ENCODE measurements at places on chromosomes 2 and 18.

DNA sequence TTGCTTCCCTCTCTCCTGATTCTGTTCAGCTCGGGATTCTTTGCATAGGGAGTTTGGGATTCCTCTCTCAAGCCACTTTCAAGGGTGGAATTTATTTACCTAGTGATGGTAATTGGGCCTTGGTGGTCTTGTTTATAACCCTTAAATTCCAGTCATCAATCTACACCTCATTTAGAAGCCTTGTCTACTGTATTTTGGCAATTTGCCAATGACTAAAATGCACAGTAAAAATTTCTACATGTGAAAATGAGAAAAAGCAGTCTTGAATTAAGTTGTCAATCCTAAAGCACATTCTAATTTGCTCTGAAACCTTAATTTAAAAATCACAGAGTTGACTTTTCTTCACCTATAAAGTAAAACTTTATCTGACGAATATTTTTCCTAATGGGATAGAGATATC, 749.2 kb upstream of the CRIM1 start:
- no peak for DNase-seq

DNA sequence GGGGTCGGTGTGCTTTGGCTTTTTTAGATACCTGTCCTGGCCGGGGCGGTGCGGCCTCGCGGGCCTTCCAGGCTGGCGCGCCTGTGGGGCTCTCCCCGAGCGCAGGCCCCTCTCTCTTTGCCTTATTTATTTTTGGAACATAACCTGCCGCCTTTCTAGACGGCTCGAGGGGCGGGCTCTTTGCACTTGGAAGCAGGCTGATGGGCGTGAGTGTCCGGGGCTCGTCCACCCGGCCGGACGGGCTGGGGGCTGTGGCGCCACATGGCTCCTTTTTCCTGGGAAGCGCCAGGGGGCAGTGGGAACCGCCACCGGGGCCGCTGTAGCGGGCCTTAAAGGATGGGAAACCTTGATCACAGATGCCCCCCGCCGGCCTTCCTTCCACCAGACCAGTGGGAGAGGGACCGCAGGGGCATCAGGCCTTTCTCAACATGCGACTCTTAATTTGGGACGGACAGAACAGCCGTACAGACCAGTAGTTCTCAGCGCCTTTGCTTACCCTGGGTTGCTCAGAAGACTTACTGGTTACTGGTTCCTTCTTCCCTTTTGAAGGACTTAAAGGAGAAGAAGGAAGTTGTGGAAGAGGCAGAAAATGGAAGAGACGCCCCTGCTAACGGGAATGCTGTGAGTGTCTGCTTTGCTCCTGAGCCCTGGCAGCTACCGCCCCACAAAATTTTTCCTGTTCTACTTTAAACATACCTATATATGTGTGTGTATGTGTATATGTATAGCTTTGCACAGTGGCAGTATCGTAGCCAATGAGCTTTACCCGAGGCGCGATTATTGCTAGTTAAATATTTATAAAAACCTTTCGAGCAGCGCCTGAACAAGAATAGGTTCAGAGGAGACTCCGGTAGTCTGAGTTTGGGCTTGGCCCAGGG, 2.7 kb downstream of the PTMA start:
- no peak for DNase-seq

DNA sequence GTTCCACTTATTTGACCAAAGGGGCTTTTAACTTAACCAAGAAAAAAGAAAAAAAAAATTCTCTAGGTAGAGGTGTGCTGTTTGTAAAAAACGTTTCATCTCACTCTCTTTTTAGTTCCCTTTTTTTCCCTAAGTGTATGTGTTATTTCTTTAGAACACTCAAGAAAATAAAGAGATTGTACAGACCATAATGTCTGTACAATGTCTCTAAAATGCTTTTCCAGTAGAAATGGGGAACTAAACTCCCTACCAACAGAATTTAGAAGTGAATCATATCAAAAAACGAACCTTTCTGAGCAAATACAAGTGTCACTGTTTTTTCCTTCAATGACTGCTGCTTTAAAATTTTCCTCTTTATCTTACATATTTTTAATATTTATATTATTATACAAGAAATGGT, 72.0 kb downstream of the CDH7 start:
- DNase-seq = no peak

- no peak for DNase-seq
These were observed 56.7 kb downstream of the MAPK4 start for GRCh38 chr18:50616484-50617048.

DNA sequence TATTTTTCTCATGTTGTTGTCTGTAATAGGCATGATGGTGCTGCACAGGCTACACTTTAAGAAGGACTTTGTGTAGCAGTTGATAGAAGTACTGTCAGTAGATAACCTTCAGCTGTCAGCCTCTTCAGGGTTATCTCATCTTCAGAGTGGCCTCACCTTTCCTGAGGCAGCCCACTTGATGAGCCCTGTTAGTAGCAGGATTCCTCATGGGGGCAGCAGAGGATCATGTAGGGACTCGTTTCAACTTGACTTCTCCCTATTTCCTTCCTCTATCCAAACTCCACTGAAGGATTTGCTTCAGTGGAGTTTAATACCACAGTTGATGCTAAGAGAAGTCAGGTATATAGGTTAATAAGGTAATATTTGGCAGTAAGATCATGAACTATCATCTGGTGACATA, 530.3 kb upstream of the FSIP2 start:
- DNase-seq = no peak

- no peak for DNase-seq
These were observed 11.9 kb downstream of the IL18R1 start for GRCh38 chr2:102367331-102367971.

- DNase-seq = no peak
These were observed 66.6 kb downstream of the ITGA4 start for GRCh38 chr2:181523756-181524155.

- DNase-seq = no peak
These were observed 33.9 kb downstream of the ADCY3 start for GRCh38 chr2:24886126-24886501.

DNA sequence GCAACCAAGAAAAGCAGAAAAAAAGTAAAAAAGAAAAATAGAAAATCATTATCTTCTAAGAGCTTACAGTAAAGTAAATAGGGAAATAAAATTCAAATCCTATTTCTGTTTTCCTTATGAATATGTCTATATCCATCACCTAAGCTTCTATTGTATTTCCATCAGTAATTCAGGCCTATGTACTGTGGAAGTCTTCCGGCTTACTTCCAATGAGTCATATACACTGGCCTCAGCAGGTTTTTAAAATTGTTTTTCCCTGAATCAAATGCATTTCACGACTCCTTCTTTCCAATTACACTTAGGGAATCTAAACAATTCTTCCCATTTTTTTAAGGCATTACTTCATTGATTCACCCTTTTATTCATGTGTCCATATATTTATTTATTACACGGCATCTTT, 164.7 kb downstream of the CCDC102B start:
- no peak for DNase-seq

GRCh38 chr2:195501746-195502145, 155.3 kb upstream of the SLC39A10 start:
- DNase-seq = no peak

GRCh38 chr2:159090514-159091201, 122.2 kb downstream of the TANC1 start:
- DNase-seq = no peak

GRCh38 chr2:72745679-72746368, 80.0 kb downstream of the EXOC6B start:
- no peak for DNase-seq

DNA sequence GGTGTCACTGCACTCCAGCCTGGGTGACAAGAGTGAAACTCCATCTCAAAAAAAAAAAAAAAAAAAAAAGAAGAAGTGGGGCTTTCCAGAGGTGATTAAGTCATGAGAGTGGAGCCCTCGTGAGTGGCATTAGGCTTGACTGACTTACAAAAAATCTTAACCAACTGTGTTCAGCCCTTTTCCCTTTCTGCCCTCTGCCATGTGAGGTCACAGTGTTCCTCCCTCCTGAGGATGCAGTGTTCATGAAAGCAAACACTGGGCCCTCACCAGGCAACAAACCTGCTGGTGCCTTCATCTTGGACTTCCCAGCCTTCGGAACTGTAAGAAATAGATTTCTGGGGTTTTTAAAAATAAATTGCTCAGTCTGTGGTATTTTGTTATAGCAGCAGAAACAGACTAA, 37.0 kb upstream of the METTL21A start:
- no peak for DNase-seq

GRCh38 chr2:191790737-191791136, 56.2 kb downstream of the CAVIN2 start:
- no peak for DNase-seq

- no peak for DNase-seq
These were observed 175.6 kb upstream of the ZFP36L2 start for GRCh38 chr2:43402002-43402401.

GRCh38 chr2:42211291-42211690, 42.1 kb downstream of the EML4 start:
- DNase-seq = no peak

- no peak for DNase-seq
These were observed 22.0 kb downstream of the SAG start for GRCh38 chr2:233329489-233330135.

DNA sequence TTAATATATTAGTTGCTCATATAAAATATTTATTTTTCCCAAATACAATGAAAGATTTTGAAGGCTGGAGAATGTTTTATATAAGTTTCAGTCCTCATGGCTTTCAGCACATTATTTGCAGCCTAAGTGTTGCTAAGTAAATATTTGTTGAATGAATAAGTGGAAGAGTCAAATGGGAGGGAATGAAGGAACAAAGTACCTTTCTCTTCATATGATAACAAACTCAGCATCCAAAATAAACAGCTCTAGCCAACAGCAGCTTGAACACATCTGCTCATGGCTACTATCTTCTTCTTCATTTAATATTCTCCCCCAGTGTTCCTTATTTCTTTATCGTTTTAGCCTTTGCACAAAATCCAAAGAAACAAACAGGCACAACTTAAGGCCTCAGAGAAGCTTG, 385.2 kb upstream of the PIK3C3 start:
- no peak for DNase-seq

DNA sequence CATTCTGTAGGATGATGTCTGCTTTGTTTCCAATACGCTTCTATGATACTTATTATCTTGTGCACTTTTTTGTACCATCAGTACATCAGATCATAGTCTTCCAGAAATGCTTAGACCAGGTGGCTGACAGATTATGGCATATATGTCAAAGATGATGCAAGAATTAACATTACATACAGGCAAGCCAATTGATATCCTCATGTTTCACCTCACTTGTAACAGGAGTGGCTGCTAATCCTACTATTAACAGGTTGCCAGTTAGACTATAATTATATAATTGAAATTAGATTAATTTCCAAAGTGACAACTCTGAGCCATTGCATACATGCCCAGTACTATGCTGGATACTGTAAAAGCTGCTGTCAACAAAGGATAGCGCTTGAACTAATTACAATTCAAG, 77.2 kb downstream of the TLK1 start:
- no peak for DNase-seq

- no peak for DNase-seq
These were observed 319.5 kb upstream of the CHAC2 start for GRCh38 chr2:53448086-53448485.

DNA sequence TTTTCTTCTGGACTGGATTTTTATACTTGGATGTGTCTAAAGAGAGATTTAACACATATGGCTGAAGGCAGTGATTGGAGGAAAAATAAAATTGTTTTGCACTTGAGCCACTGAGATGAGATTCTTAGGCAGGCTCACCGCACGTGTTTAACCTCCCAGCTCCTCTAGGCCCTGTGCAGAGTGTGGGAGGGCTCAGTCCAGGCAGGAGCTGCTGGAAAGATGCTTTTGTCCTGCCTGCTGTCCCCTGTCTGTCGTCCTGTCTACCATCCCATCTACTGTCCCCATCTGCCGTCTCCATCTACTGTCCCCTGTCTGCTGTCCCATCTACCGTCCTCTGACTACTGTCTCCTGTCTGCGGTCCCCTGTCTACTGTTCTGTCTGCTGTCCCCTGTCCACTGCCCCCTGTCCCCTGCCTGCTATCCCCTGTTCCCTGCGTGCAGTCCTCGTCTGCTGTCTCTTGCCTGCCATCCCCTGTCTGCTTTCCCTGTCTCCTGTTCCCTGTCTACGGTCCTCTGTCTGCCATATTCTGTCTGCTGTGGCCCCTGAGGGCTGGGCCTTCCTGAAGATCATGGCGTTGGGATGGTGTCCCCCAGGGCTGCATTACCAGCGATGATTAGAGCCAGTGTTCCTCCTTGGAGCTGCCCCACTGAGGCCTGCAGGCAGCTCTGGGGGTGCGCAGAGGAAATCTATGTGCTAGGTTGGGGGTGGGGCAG, 43.7 kb upstream of the HS6ST1 start:
- DNase-seq = no peak

GRCh38 chr2:171568089-171568488, 45.8 kb downstream of the CYBRD1 start:
- DNase-seq = no peak

- DNase-seq = no peak
These were observed 173.0 kb downstream of the HDAC4 start for GRCh38 chr2:239227661-239228371.

- DNase-seq = no peak
These were observed 127.5 kb downstream of the CD8B2 start for GRCh38 chr2:106614511-106615291.

DNA sequence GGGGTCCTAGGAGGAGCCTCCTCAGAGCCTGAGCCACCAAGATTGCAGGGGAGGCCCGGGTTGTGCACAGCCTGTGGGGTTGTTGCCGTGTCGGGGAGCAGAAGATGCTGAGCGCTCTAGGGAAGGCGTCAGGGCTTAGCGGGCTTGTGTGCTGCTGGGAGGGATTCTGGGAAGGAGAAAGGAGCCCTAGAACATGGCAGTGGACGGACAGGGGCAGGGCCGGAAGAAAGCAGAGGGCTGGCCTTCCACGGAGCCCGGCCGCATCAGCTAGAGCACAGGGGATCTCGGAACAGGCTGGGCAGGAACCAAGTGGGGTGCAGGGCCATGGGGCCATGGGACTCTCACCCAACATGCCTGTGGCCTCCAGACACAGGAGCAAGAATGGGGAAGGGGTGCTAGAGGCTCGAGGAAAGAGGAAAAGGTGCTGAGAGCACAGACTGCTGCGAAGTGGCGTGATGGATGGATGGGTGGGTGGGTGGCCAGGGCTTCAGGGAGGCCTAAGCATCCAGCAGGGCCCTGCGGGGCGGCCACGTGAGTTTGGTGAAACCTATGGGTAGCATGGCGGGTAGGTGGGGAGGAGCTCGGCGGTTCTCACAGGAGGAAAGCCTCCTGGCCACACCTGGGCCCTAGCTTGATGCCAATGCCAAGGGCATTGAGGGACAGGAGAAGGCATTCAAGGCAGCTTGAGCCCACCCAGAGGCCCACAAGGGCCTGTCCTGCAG, 35.8 kb downstream of the MTERF4 start:
- no peak for DNase-seq
